ENCODE measurements at places on chromosomes 1 and 21. TPM values are rescaled to one million over a fixed set of nuclear protein-coding genes. Genes with fewer than 3 reads are reported as not detected.

DNA sequence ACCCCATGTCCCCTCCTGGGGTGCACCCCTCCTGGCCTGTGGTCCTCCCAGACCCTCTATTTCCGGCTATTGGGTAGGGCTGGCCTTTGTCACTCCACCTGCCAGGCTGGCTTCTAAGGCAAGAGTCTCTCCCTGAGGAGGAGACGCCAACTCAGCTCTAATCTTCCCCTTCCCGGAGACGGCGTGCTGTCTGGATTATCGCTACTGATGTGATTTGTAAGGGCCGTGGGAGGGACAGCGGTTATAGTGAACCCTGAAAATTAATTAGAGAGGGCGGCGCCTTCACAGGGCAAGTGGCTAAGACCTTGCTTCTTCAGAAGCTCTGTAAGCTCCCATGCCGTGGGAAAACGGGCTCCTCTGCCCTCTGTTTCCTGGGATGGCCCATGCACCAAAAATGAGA is 207.0 kb upstream of the VAMP3 start:
- no peak for DNase-seq

Gene SYCP1
- 0.15 TPM for polyA plus RNA-seq

DNA sequence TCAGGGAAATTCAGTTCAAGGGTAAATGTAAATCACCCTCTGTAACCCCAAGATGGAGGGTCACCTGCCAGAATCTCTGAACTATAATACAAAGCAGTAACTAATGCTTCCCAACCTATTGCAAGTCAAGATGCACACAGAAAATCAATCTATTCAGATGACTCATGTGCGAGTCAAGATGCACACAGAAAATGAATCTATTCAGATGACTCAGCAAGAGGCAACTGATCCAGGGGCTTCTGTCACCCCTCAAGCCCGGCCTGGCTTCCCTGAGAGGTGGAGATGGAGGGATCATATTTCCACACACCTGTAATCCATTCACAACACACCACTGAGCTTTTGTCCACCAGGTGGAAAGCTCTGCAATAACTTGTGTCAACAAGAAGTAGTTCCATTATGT is 17.4 kb upstream of the HIVEP3 start:
- DNase-seq: no peak

DNA sequence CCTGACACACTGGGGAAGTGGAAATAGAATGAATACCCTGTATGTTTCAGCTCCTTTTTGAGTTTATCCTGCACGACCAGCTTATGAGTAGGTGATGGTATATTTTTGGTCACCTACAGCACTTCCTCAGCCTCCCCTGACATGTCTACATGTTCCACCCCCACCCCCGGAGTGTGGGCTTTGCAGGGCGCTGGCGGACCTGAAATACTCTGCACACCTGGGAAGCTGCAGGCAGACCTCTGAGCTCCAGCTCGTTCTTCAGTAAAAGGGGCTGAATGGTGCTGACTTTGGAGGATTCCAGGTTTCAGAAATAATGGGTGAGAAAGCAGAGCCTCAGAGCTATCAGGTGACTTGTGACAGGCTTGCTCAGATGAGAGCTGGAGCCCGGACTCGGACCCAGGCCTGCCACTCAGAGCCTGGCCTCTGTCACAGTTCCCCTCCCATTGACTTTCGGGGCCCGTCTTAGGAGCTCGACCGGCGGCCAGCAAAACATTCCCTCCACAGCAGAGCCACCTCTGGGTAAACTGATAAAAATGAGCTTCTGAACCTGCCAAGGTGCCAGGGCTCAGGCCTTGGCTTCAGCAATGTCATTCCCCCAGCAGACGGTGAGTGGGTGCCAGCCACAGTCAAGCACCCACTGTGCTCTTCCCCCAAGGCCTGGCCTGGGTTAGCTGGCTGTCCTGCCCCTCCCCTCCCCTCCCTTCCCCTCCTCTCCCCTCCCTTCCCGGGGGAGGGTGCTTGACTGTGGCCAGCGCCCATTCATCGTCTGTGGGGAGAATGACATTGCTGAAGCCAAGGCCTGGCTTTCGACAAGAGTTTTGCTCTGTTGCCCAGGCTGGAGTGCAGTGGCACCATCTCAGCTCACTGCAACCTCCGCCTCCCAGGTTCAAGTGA is 30.1 kb downstream of the DOP1B start:
- no peak for DNase-seq

Gene CHAF1B
- 8.3 TPM for polyA plus RNA-seq

Gene CDA
- polyA plus RNA-seq: 6.1 TPM

GRCh38 chr1:230982696-230983095 is 3.8 kb downstream of the ARV1 start:
- no peak for DNase-seq

GRCh38 chr1:167489571-167490340 is 28.6 kb downstream of the CD247 start:
- no peak for DNase-seq

- no peak for DNase-seq
Measured at GRCh38 chr1:11800756-11801433, 4.9 kb downstream of the MTHFR start.

- no peak for DNase-seq
Measured at GRCh38 chr1:47971385-47972160, 25.6 kb downstream of the TRABD2B start.

DNA sequence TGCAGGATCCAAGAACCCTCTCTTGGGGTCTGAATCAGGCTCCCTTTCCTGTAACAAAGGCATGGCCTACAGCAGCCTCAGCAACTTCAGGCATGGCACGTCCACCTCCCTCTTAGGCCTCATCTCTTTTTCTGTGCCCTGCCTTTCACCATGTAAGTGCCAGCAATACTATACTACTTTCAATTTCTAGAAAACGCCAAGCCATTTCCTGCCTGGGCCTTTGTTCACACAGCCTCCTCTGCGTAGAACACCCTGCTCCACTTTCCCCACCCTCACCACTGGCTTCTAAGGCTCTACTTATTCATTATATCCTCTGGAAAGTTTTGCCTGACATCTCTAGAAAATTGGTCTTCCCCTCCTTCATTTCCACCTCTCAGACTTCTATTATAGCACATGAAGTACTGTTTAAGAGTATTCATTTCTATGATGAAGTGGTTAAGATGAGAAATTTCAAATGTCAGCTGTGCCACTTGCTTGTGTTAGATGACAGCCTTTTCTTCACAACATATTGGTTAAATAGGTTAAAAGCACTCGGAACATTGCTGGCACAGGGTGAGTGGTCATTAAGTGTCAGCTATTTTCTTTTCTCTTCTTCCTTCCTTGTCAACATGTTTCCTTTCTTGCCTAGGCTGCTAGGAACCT is 41.6 kb upstream of the VWA5B1 start:
- DNase-seq: no peak

DNA sequence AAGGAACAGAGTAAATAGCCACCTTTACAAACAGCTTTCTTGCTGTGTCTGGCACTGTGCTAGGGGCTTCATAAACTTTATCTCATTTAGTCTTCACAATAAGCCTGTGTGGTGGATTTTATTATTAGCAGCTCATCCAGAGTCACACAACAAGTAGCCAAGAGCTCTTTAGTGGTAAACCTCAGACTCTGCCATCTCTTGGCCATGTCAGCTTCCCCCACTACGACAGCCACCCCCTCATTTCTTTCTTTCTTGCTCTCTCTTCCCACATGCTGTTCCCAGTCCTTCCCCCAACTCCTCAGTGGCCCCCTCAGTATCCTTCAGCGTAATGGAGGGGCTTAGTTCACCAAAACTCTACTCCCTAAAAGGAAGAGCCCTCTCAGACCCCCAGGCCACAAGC is 1.2 kb upstream of the ZNF683 start:
- DNase-seq: no peak

DNA sequence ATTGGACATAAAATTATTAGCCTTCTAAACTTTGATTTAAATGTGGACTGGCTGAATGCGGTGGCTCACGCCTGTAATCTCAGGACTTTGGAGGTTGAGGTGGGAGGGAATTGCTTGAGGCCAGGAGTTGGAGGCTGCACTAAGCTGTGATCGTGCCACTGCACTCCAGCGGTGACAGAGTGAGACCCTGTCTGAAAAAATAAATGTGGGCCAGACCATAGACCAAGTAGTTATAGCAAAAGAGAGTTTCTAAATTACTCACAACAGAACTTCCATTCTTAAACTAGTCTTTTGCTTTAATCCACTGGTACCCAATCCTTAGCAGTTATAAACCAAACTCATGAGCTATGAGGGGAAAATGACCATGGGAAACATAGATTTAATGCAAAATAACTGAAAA is 35.2 kb downstream of the RAP1A start:
- DNase-seq: no peak

- DNase-seq: no peak
Measured at GRCh38 chr1:167617153-167618147, 12.6 kb upstream of the RCSD1 start.

DNA sequence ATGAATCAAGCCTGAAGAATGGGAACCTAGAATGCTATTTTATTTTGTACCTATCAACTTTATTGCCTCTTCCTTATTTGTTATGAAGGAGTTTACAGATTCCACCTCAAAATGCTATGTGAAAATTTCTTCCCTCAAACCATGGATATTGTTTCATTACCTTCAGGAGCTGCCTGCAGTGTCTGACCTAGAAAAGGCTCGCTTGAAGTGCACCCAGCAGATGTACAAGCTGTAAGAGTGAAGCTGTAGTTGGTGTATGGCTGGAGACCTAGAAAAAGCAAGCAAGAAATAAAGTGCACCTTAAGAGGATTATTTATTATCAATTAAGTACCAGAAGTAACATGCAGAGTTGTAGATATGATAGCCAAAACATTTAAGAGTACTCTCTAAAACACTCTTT is 199.4 kb downstream of the KCTD3 start:
- no peak for DNase-seq

Gene CASQ1
- 0.18 TPM for polyA plus RNA-seq

DNA sequence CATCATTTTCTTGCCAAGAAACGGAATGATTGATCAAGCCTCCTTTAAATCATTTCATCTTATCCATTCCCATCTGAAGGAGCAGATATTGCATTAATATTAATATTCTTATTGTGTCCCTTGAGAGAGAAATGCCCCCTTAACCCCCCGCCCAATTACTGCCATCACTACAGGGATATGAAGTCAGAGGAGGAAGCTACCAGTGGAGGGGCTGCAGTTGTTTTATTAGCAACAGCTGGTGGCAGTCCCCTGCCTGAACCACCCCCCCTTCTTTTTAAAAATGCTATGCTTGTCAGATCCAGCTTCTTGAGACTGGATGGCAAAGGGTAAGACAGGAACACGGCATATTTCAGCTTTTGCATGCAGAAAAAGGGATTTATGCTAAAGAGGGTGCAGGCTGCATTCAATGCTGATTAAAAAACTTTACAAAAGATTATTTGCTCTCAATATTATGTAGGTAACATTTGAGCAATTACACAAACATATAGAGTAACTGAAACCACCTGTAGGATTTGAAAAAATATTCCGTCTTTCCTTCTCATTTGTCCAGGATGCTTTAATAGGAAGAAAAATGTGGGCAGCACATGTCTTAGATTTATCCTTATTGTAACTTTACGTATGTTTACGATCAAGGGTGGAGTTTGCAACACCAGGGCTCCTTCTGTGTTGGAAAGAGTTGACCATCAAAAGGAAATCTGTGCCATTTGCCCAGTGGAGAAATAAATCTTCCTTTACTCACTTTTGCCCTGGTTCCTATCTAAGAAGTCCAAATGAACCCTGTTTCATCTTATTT is 77.7 kb downstream of the ZBTB18 start:
- DNase-seq: no peak

- no peak for DNase-seq
Measured at GRCh38 chr1:42924851-42925760, 33.6 kb downstream of the SLC2A1 start.

DNA sequence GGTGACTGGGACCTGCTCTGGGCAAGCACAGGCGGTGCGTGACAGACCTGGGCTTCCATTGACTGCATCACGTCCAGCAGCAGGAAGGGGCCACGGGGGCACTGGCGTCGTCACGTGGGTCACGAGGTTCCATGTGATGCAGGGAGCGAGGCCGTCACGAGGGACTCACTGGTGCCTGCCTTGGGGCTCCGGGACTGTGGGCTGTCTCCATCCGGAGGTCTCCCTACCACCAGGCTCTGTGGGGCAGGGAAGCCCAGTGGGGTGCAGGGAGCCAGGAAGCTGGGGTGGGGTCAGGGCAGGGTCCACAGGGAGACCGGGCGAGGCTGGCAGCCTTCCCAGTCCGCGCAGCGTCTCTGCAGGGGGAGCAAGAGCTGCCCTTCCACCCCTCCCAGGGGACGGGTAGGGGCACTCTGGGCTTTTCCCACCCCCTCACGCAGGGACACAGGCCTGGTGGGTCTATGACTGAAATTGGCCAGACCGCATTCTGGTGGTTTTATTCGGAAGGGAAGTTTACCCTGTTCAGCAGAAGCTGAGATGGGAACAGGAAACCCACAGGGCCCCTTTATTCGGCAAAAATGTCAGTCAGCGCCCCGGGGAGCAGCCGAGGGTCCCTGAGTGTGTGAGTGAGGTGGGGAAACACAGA is 416 bp upstream of the TNFRSF14 start:
- DNase-seq: no peak

Gene CTSE
- polyA plus RNA-seq: 0.14 TPM

GRCh38 chr21:43737158-43737950 is 18.4 kb downstream of the PDXK start:
- no peak for DNase-seq

- DNase-seq: no peak
Measured at GRCh38 chr1:93288558-93288957, 57.1 kb upstream of the DR1 start.

DNA sequence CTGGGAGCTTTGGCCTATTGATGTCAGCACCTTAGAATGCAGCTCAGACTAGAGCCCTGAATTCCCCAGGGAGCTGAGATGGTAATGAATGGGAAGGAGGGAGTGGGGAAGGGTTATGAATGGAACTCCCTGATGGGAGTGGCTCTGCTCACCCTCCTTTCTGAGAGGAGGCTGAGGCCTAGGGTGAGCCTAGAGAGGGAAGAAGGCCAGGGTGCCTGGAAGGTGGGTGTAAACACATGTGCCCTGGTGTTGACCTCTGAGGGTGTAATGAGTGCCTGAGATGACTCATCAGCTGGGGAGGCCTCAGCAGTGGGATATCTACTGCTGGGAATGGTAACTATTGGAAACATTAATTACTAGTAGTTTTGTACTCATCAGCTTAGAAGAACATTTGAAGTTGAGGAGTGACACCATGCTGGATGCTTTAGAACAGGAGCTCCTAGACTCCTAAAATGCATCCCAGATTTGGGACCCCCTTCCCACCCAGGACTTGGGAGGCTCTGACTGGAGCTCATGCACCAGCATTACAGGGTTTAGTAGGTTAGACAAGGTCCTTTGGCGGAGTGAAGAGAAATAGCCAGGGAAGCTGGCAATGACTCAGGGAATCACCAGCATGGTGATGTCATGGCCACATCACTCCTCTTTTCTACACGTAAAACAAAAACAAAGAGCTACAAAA is 16.0 kb upstream of the PIGV start:
- no peak for DNase-seq

Data from right renal cortex interstitium (tissue), 3 donors.